Iris pigment epithelial cell (primary cell): ENCODE measurements at places on chromosomes 13 and 19.

- peak; percentile 97 for DNase-seq
These were observed 1.4 kb upstream of the BCL3 start for GRCh38 chr19:44746946-44747738.

- no peak for DNase-seq
These were observed 494.8 kb downstream of the TBC1D4 start for GRCh38 chr13:74987124-74987690.

DNA sequence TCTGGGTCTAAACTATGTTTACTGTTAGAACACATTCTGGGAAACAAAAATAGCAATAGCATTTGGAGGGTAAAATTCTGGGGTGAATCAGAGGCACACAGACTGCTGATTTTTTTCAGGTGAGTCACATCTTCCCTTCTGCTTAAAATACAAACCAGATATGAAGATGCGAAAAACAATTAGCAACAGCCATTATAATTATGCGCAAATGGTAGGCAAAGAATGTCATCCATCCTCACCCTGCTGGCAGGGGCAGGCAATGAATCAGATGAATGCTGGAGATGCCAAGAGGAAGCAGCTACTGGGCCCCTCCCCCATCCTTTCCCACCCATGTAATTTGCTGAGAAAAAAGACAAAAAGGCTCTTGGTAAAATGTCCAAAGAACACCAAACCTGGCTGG lies 282.9 kb downstream of the KLF5 start:
- DNase-seq = peak; percentile 78

- DNase-seq = peak; percentile 45
These were observed 63.1 kb downstream of the COG3 start for GRCh38 chr13:45527699-45528462.

- DNase-seq = no peak
These were observed 185.0 kb downstream of the TUBA3C start for GRCh38 chr13:18996627-18997051.

DNA sequence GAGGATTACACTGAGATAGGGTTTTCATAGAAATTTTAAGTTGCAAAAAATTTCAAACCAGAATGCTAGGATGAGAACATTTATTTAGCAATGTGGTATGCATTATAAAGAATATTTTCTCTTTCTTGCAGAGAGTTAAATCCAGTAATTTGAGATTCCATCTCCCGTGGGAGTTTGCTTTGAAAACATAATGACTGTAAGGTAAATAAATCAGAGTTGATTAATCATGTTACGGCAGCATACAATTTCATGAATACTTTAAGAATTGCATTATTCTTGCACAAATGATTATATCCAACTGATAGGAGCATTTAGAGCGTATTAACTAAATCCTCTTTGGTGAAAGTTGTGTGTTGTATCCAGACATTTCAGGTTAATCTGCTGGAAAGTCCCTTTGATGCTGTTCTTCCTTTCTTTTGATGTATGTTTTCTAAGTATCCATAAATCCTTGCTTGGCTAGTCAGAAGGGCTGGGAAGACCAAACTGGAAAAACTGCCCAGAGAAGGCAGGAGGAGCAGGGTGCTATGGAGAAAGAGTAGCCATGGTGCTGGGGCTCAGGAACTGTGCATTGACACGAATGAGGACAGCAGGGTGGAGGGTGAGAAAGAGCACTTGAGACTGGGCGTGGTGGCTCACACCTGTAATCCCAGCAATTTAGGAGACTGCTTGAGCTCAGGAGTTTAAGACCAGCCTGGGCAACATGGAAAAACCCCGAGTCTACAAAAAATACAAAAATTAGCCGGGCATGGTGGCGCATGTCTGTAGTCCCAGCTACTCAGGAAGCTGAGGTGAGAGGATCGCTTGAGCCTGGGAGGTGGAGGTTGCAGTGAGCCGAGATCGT lies 4.8 kb upstream of the GJA3 start:
- DNase-seq = no peak
